ENCODE measurements at places on chromosomes 2 and 18. TPM values are rescaled to one million over a fixed set of nuclear protein-coding genes. Genes with fewer than 3 reads are reported as not detected.

CFAP221 gene
- not detected for total RNA-seq

OTX1 gene
- total RNA-seq = not detected

SPEG gene
- 0.35 TPM for total RNA-seq

MYOM1 gene
- total RNA-seq = 3.0 TPM

SERPINB4 gene
- total RNA-seq = not detected

NMS gene
- total RNA-seq = not detected

ZBTB14 gene
- 24.7 TPM for total RNA-seq

PLEKHA3 gene
- total RNA-seq = 39.1 TPM

DNA sequence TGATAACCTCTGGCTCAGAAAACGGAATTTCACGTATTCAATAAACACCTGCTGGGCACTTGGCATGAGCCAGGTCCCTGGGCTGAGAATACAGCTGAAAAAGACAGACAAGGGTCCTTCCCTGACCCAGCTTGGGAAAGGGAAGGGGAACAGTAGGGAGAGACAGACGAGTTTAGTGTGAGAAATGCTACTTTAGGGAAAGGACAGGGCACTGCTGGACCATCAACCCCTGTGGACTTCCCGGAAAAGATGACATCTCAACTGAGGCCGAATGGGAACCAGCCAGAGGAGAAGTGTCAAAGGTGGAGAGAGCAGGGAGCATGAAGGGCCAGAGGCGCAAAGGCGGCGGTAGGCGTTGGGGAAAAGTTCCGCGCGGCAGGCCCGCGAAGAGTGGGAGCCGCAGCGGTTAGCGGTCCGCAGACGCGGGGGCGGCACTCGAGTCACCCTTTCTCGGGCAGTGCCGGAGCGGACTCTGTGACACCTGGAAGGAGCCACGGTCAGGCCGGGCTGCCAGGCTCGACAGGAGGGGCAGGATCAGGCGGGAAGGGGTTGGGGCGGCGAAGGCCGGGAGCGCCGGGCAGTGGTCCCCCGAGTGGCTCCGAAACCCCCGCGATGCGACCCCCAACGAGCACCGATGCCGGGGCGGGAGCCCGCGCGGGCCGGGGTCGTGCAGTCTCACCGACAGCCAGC is 519 bp downstream of the TEX261 start:
- peak; percentile 45 for DNase-seq

GRCh38 chr2:239630618-239631286 is 229.9 kb upstream of the HDAC4 start:
- DNase-seq = no peak

DNA sequence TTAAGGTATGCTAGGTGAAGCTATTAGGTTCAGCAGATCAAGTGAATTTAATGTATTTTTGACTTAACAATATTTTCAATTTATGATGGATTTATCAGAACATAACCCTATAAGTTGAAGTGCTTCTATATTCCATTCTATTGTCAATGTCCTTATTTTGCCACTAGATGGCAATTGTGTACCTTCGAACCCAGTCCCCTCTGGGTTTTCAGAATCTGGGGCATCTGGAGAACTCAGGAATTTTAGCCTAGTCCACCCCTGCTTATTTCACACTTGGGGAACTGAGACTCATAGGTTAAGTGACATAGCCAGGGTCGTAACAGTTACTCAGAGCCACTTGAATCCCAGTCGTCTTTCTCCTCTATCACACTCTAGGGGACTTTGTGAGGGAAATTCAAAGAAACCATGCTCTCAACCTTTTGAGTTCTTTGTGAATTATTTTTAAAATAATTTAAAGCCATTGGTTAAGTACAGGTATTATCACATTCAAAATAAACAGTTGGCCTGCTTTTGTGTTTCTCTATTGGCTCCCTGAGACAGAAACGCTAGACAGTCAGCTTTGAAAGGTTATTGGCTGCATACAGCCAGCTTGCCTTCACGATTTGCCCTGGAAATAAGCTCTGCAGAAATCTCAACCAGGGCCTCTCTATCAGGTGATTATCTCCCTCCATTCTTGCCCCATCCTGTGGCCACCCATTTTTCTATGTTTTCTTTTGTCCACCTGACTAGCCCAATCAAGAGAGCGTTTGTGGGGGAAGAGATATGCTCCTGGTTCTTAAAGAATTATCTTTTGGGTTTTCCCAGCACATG is 145.0 kb downstream of the TTC27 start:
- DNase-seq = no peak

Data from natural killer cell (primary cell).